ENCODE measurements at places on chromosomes 3 and 15.

DNA sequence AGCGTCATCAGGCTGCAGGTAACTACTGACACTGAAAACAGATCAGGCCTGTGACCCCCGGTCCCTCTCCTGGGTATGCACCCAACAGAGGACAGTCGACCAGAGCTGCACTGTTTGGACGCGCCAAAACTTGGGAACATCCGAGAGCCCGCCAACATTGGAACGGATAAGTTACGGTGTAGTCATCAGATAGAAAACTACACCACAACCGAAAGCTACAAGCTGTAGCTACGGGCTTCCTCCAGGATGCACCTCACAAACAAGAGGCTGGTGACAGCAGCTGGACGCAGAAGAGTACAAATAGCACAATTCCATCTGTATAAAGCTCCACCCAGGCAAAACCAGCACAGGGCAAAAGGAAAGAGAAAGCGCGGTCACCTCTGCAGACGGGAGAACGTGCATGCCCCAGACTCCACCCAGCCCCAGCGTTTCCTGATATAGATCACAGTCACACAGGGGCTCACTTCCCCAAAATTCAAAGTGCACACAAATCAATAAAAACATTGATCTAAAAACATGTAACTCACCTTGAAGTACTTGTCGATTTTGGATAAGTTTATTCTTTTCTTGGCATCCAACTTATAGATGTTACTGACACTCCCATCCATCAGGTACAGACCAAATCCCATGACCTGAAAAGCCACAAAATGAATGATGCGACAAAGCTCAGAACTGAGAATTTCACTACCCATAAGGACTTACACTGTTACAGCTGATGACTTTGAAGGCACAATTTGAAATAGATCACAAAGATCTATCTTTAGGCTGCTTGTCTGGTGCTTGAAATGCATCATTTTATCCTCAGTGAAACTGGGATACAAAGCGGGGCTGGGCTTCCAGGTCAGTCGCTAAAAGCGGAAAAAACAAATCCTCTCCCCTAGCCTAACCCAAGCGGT is 43.3 kb downstream of the CYFIP1 start:
- no peak for DNase-seq

DNA sequence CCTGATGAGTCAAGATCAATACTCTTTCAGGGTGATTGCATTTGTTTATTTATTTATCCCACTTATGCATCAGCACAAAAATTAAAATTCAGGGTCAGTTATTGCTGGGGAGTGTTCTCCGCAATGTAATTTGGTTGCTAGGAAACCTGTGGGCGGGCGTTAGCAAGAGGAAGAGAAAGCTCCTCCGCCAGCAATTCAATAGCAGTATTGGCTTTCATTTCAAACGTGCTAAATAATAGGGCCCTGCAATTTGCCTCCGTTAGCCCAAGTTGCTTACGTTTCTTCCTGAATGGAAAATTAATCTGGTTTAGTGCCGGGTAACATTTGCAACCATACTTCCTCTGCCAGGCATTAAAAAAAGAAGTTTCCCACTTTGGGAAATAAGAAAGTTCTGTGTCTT is 35.5 kb upstream of the PLCL2 start:
- peak; percentile 88 for DNase-seq

- DNase-seq: peak; percentile 31
Measured at GRCh38 chr15:65916664-65917406, 47.5 kb downstream of the RAB11A start.

DNA sequence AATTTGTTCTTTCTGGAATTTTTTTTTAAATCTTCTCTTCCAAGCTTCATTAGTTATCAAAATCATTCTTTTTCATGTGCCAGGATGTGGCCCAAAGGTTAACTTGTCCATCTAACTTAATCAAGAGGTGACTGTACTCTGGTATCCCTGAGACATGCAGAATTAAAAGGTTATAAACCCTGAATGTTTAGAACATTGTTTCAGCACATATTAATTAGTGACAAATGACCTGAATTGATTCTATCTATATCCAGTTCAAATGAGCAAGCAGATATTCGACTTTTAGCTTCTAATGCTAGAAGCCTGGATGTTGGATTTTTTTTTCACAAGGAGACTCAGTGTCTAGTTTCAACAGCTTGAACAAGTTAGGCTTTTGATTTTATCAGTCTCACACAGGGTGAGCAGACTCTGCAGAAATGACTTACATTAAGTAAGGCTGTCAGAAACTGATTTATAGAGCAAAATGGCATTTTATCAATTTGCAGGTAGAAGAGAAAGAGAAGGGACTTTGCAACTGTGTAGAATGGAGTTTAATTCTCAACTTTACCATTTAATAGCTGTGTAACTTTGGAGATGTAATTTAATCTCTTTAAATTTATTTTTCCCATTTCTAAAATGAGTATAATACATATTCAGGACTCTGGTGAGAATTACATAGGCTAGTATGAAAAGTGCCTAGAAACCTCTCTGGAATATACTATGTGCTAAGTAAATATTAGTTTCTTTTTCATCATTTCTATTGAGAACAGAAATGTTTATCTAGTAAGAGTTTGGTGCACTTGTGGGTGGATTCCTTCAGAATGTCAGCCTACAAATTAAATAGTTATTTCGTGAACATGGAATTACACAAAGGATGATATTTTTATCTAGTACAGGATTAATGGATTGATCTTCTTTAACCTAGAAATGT is 100.0 kb downstream of the ALCAM start:
- DNase-seq: no peak

GRCh38 chr3:179726075-179726699 is 73.3 kb downstream of the USP13 start:
- no peak for DNase-seq

DNA sequence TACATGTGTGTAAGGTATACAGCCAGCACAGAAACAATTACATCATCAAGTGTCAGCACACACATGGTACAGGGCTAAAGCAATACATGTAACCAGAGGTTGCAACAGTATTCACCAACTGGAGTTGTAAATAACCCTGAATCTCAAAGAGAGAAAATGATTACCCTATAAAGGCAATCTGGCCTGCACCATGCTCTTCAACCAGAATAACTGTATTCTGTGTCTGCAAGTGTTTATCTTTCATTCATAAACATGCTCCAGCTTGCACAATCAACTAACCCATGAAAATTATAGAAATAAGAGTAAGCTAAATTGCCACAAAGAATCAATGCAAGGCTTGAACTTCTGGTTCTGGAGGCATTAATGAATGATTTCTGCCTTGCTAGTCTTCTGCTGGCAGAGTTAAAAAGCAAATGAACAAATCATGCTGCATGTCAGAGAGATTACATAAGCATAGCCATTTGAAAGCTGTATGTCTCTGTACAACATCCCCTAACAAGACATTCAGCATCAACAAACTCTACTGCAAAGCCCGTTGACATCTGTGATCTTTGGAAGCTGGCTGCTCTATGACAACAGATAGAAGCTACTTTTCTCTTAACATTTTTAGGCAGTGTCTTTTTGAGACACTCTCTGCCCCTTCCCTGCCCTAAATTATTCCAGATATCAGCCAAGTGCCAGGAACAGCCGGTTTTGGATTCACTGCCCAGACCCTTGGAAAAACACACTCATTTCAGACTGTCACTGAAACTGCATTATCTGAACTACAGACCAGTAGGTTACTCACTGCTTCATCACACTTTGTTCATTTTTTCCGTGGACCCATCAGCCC is 871.0 kb downstream of the OTOL1 start:
- DNase-seq: no peak

GRCh38 chr3:194475978-194476377 is 10.8 kb downstream of the ATP13A3 start:
- DNase-seq: no peak

DNA sequence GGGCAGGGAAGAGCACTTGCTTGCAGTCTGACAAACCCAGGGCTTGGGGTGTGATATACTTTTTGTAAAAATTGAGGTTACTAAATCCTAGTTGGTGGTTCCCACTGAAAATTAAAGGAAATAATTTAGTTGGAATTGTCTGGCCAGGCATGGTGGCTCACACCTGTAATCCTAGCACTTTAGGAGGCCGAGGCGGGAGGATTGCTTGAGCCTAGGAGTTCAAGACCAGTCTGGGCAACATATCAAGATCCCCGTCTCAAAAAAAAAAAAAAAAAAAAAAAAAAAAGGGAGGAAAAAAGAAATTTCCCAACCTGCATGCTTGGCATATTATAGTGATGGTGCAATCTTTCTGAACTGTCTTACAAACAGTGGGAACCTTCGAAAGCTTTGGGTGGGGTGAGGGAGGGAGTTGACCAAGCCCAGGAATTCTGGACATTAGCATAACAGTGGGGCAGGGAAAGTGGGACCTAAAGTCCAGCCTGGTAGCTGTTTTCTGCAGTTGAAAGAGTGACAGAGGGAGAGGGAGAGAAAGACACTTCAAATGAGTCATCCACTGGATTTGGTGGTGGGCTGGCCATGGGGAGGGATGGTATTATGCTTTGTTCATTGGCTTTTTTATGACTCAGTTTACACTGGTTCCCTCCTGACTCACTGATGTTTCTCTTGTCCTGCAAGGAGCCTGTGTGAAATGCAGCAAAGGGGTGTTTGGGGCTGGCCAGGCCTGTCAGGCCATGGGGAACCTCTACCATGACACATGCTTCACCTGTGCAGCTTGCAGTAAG is 41.1 kb downstream of the LIMD1 start:
- no peak for DNase-seq

DNA sequence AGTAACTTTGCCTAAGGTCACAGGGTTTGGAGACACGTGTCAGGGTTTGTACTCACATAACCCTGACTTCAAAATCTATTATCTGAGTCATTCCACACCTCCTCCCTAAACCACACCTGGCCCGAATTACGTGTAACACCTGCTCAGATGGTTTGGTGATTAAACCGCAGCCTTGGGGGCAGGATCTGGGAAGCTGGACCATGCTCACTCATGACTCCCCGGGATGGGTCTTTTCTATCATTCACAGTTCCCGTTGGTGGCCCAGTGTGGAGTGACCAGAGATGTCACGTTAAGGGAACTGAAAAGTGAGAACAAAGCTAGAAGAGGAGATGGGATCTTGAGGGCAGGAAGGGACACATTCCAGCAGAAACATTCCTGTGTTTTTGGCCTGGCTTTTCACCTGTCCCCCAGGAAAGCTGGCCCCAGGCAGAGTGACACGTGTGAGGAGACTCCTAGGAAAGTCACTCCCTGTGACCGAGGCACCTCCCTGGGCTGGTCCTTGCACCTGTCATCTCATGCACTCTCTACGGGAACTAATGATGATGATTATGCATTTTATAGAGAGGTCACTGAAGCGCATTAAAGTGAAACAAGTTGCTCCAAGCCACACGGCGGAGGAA is 75.4 kb upstream of the POMGNT2 start:
- DNase-seq: peak; percentile 64

DNA sequence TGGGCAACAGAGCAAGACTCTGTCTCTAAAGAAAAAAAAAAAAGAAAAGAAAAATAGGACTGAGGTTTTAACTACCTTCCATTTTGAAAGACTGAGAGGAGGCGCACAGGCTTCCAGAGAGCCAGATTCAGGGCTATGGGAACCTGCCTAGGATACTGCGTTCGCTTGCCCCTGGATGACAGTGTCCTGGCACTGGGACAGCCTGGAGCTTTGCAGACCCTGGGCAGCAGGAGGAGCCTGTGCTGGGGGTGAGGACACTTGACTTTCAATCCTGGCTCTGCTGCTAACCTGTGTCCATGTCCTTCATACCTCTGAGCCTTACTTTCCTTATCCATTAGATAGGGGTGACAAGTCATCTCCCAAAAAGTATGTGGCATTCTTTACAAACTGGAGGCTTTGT is 31.2 kb downstream of the CD276 start:
- DNase-seq: no peak

- no peak for DNase-seq
Measured at GRCh38 chr15:67296684-67297083, 42.1 kb downstream of the IQCH start.

DNA sequence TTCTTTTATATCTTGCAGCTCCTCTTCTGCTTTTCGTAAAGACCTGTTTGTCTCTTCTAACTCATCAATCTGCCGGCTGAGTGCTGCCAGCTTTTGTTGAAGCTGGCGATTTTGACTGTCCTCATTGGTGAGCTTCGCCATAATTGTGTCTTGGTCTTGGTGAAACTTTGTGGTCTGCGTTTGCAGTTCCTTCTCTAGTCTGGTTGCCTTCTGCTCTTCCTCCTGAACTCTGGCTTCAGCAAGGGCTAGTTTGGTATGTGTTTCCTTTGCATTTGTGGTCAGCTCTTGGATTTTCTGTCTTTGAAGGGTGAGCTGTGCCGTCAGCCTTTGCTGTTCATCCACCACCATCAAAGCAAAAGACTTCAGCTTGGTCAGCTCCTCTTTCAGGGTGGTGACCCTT is 32.9 kb downstream of the CMSS1 start:
- DNase-seq: no peak

GRCh38 chr3:62732183-62732904 is 142.9 kb downstream of the CADPS start:
- no peak for DNase-seq
